ENCODE measurements at places on chromosomes 16 and 17. TPM values are rescaled to one million over a fixed set of nuclear protein-coding genes. Genes with fewer than 3 reads are reported as not detected.
A peak's percentile ranks its signal among the peaks of the same experiment; 100 is the strongest.

GRCh38 chr16:65716737-65717700 lies 595.2 kb upstream of the CDH11 start:
- H3K27me3 ChIP-seq: no peaks in the 10 kb centered on the region
- no peaks in the 10 kb centered on the region for H3K36me3 ChIP-seq
- H3K4me1 ChIP-seq: no peaks in the 10 kb centered on the region

GRCh38 chr17:79126139-79126538 lies 51.5 kb downstream of the ENGASE start:
- peaks cover 3% of the 10 kb centered on the region for H3K4me1 ChIP-seq
- no peak overlapping the region for H3K27ac ChIP-seq

- no peaks in the 10 kb centered on the region for H3K36me3 ChIP-seq
- DNase-seq: no peak
- H3K4me1 ChIP-seq: peaks cover 3% of the 10 kb centered on the region
- no peak overlapping the region for H3K27ac ChIP-seq
- H3K27me3 ChIP-seq: no peaks in the 10 kb centered on the region
Measured at GRCh38 chr16:63372283-63372682, 1336.0 kb upstream of the CDH8 start.

DNA sequence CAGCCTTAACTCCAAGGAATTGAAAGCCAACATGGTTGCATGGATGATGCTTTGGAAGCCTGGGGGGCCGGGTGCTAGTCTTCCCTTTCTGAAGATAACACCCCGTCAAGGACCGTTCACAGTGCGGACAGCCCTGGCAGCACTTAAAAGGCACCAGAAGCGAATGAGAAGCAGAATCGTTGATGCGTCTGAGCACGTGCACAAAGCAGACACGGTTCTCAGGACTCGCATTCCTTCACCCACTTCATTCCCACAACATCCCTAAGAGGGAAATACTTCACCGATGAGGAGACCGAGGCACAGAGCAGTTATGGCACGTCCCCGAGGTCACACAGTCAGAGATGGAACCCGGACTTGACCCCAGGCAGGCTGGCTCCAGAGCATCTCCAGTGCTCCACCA lies 14.2 kb downstream of the TRPV1 start:
- H3K36me3 ChIP-seq: peaks cover 2% of the 10 kb centered on the region
- no peaks in the 10 kb centered on the region for H3K27me3 ChIP-seq
- no peaks in the 10 kb centered on the region for H3K4me1 ChIP-seq
- H3K27ac ChIP-seq: no peak overlapping the region

DNA sequence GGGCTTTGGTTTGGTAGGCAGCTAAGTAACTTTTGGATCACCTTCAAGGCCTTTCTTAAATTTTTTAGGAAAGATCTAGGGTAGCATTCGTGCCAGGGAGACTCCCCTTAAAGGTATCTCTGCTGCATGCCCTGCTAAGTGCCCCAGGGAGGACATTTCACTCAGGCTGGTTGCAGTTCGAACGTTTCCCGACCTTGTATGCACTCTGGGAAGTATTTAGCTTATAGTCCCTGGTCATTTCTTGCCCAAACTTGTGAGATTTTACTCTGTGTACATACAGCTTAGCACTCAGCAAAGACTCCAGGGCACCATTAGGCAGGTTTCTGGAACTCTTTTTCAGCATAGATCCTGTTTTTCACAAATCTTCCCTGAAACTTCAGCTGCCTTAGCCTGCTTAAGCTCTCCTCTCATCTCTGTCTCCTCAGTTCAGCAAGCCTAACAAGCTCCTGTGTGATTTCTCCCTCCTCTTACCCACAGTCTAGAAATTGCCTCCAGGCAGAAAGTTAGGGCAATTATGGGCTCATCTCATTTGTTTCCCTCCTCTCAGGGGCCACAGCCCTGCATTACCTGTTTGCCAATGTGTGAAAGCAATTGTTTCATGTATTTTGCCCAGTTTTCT lies 84.6 kb downstream of the MRTFB start:
- no peak overlapping the region for H3K4me3 ChIP-seq
- H3K27ac ChIP-seq: no peak overlapping the region
- no peak for DNase-seq

DNA sequence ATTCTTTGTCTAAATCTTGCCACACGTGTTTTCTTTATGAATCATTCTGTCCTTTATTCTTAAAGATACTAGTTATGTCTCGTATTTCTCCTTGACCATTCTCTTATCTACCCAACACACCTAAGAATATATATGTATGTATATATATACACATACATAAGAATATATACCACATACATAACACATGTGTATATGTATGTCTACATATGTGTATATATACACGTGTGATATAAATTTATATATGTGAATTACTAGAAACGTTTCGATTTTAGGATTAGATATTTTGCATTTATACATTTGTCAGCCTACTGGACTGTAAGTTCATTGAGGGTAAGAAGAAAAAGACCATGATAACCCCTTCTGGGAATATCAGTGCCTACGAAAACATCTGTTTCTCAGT lies 388.6 kb downstream of the GRIN2A start:
- no peak overlapping the region for H3K4me3 ChIP-seq
- DNase-seq: no peak
- no peaks in the 10 kb centered on the region for H3K36me3 ChIP-seq
- no peaks in the 10 kb centered on the region for H3K27me3 ChIP-seq
- no peaks in the 10 kb centered on the region for H3K4me1 ChIP-seq

DNA sequence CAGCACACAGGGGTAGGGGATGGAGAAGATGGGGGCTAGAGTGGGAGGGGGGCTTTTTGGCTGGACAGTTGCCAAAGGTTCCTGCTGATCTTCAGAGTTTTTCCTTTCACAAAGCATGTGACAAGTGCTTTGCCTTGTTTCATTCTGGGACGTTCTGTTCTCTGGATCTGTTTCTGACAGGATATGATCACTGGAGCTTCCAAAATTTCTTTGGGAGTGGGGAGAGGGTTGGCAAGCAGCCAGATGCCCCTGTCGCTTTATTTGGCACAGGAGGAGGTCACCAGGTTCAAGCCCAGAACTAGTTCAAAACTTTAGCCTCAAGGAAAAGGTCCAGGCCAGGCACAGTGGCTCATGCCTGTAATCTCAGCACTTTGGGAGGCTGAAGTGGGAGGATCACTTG lies 68.5 kb upstream of the TBX2 start:
- no peak for DNase-seq
- no peaks in the 10 kb centered on the region for H3K27me3 ChIP-seq
- H3K36me3 ChIP-seq: no peaks in the 10 kb centered on the region
- H3K27ac ChIP-seq: no peak overlapping the region

- H3K4me1 ChIP-seq: peaks cover 22% of the 10 kb centered on the region
- no peaks in the 10 kb centered on the region for H3K27me3 ChIP-seq
- H3K27ac ChIP-seq: no peak overlapping the region
- peak; percentile 32 for DNase-seq
- no peak overlapping the region for H3K4me3 ChIP-seq
- no peaks in the 10 kb centered on the region for H3K36me3 ChIP-seq
Measured at GRCh38 chr17:50588391-50589049, 28.0 kb downstream of the CACNA1G start.

DNA sequence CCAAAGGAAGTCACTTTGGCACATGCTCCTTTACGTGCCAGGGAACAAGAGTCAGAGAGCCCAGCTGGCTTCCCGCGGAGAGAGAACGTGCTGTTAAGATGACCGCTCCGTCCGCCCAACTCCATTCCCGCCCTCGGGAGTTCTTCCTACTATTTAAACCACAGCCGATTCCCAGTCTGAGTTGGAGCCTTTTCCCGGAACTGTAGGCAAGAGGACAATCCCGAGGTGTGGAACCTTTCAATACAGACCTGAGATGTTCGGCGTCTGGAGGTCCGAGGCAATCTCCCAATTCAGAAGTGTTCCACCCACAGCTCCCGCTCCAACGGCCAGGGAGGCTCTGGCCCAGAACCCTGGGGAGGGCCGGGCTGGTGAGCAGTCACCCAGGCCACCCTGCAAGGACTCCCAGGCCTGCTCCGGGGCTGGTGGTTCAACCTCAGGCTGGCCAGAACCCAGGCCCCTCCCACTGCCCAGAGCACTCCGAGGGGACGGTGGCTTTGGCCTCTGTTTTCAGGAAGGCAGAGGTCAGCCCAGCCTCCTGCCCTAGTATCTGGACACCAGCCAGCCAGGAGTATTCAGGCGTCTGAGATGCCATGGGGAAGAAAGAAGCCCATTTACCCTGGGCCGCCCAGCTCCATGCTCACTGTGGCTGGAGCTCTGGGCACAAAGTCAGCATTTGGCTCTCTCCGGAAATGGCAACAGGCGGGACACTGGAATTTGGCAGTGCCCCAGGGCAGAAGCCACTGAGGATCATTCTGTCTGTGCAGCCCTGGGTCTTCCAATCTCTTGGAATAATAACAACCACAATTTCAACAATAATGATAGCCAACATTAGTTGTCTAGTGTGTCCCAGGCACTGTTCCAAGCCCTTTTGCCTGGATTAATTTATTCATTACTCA lies 21.4 kb downstream of the EMP2 start:
- peak overlapping the region; percentile 96 for H3K27ac ChIP-seq
- DNase-seq: peak; percentile 75
- no peaks in the 10 kb centered on the region for H3K36me3 ChIP-seq
- peak overlapping the region; percentile 15 for H3K4me3 ChIP-seq
- H3K4me1 ChIP-seq: peaks cover 64% of the 10 kb centered on the region
- H3K27me3 ChIP-seq: no peaks in the 10 kb centered on the region

- H3K4me3 ChIP-seq: no peak overlapping the region
- no peak for DNase-seq
- H3K27ac ChIP-seq: no peak overlapping the region
- peaks cover 24% of the 10 kb centered on the region for H3K4me1 ChIP-seq
- no peaks in the 10 kb centered on the region for H3K27me3 ChIP-seq
Measured at GRCh38 chr17:42188749-42189650, 3.7 kb upstream of the HCRT start.

- H3K36me3 ChIP-seq: peaks cover 46% of the 10 kb centered on the region
- no peak overlapping the region for H3K27ac ChIP-seq
- DNase-seq: no peak
- no peaks in the 10 kb centered on the region for H3K27me3 ChIP-seq
- no peak overlapping the region for H3K4me3 ChIP-seq
Measured at GRCh38 chr17:21210411-21211076, 3.4 kb downstream of the TMEM11 start.

- peaks cover 53% of the 10 kb centered on the region for H3K4me1 ChIP-seq
- H3K27ac ChIP-seq: no peak overlapping the region
- no peaks in the 10 kb centered on the region for H3K27me3 ChIP-seq
- DNase-seq: no peak
Measured at GRCh38 chr16:12094537-12095265, 118.2 kb downstream of the SNX29 start.

GRCh38 chr16:47316442-47317015 lies 144.3 kb downstream of the ITFG1 start:
- no peak overlapping the region for H3K4me3 ChIP-seq
- H3K27me3 ChIP-seq: no peaks in the 10 kb centered on the region
- H3K4me1 ChIP-seq: no peaks in the 10 kb centered on the region

- no peaks in the 10 kb centered on the region for H3K4me1 ChIP-seq
- H3K27me3 ChIP-seq: no peaks in the 10 kb centered on the region
- no peak overlapping the region for H3K4me3 ChIP-seq
- H3K27ac ChIP-seq: no peak overlapping the region
Measured at GRCh38 chr17:11298401-11298800, 57.4 kb downstream of the SHISA6 start.

- no peak overlapping the region for H3K4me3 ChIP-seq
- no peak overlapping the region for H3K27ac ChIP-seq
- peaks cover 68% of the 10 kb centered on the region for H3K27me3 ChIP-seq
- no peak for DNase-seq
Measured at GRCh38 chr17:76998839-76999238, 130.6 kb downstream of the MGAT5B start.

GRCh38 chr17:70318051-70318450 lies 148.7 kb downstream of the KCNJ2 start:
- H3K36me3 ChIP-seq: no peaks in the 10 kb centered on the region
- peaks cover 31% of the 10 kb centered on the region for H3K4me1 ChIP-seq
- no peak for DNase-seq
- H3K27me3 ChIP-seq: no peaks in the 10 kb centered on the region

CYBA gene
- 76.3 TPM for total RNA-seq

KIF2B gene
- total RNA-seq: not detected

ANKRD40CL gene
- 1.4 TPM for total RNA-seq

CACNG3 gene
- not detected for total RNA-seq

KRTAP2-1 gene
- not detected for total RNA-seq

SEZ6L2 gene
- not detected for total RNA-seq

CHTF8 gene
- total RNA-seq: 52.7 TPM

SRL gene
- total RNA-seq: not detected

KRTAP1-1 gene
- total RNA-seq: not detected

Measured in stomach (tissue), 19 donors.